ENCODE measurements at places on chromosomes 6 and 20.
A peak's percentile ranks its signal among the peaks of the same experiment; 100 is the strongest.

- no peak for DNase-seq
Observed at GRCh38 chr6:69398729-69399128, 398.1 kb downstream of the LMBRD1 start.

DNA sequence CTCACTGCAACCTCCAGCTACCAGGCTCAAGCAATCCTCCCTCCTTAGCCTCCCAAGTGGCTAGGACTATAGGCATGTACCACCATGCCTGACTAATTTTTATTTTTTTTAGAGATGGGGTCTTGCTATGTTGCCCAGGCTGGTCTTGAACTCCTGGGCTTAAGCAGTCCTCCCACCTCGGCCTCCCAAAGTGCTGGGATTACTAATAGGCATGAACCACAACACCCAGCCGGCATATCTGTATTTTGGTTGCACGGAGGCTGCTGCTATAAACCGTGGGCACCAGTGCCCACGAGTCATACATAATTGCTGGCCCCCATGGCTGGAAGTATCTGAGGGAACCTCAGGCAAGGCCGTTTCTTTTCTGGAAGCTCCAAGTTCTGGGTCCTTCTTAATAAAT lies 18.3 kb upstream of the ADRM1 start:
- DNase-seq = no peak

DNA sequence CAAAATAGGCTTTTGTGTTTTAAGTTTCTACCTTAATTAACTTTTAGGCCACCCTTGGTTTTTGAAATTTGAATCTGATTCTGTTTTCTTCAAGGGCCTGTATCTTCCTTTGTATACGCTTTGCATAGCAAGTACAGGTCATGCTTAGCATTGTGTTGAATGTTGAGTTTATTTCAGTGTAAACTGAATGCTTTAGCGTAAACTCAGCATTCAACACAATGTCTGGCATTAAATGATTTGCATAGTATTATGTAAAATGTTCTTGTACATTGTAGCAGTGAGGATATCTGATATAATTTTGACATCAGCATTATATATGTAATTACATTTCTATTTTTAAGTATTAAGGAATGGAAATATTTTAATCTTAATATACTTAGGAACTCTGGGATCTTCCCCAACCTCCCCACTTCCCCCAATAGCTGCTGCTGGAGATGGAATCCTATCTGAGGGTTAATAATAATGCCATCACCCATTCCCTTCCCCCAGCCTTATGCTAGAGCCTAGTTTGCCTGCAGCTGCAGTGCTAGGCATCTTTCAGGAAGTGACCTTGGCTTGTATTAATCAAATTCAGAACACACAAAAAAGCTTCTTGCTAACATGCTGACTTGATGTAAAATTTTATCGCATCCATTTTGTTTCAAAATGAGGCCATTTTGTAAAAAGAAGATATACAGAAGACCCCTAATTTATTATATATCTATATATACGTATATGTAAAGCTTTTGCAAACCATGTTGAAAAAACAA lies 73.1 kb downstream of the NCOA3 start:
- DNase-seq = peak; percentile 88

DNA sequence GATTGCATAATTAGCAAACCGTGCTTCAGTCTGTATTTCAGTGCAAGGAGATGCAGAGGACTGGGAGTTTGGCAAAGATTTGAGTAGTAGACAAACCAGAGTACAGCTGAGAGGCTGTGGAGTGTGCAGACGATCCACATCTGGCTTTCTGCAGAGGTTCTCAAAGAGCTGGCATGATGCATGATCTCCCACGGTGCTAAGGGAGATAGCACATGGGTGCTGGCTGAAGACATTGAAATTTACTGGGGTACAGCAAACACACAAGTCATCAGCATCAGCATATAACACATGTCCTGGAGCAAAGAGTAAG lies 79.0 kb upstream of the FAM184A start:
- DNase-seq = no peak

DNA sequence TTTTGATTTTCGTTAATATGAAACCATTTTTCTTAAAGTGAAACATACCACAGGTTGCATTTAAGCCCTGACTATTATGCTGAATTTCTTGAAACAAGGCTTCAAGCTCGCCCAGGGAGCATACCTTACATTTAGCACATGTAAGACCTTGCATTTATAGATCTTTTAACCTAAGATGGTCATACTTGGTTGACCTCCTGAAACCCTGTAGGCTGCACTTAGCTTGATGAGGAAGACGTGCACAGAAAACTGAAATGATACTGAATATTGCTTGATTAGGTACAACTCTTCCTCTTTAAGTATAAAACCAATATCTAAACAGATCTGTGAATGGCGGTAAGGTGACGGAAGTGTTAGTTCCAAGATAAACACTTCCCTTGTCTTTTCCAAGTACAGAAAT lies 82.2 kb downstream of the CTNNBL1 start:
- DNase-seq = no peak

GRCh38 chr6:20338156-20338555 lies 63.5 kb upstream of the E2F3 start:
- DNase-seq = no peak

- no peak for DNase-seq
Observed at GRCh38 chr6:5517796-5518195, 256.5 kb downstream of the FARS2 start.

GRCh38 chr20:49584418-49585382 lies 16.8 kb upstream of the PTGIS start:
- DNase-seq = no peak

GRCh38 chr6:27139756-27140579 lies 107.5 kb upstream of the PRSS16 start:
- no peak for DNase-seq

- DNase-seq = no peak
Observed at GRCh38 chr6:130752267-130752666, 74.9 kb upstream of the SMLR1 start.

DNA sequence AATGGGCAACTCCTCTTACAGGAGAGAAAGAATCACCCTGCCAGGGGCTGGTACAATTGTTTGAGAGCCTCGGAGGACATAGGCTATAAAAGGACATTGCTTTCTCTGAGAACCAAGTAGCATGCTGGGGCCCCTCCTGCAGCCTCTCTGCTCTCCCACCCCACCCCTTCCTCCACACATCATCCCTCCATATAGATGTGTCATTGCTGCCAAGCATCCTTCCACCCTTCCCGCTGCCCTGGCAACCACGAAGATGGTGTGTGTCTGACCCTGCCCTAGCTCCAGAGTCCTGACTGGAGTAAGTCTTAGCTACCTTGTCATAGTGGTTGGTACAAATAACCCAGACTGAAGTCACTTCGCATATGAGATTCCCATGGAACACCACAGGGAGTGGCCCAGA lies 129.7 kb downstream of the SNX5 start:
- no peak for DNase-seq
